Lung microvascular endothelial cell (primary cell): ENCODE measurements at places on chromosomes 4 and X. TPM values are rescaled to one million over a fixed set of nuclear protein-coding genes. Genes with fewer than 3 reads are reported as not detected.

- DNase-seq = no peak
Observed at GRCh38 chrX:70554523-70554922, 109.9 kb downstream of the DLG3 start.

DNA sequence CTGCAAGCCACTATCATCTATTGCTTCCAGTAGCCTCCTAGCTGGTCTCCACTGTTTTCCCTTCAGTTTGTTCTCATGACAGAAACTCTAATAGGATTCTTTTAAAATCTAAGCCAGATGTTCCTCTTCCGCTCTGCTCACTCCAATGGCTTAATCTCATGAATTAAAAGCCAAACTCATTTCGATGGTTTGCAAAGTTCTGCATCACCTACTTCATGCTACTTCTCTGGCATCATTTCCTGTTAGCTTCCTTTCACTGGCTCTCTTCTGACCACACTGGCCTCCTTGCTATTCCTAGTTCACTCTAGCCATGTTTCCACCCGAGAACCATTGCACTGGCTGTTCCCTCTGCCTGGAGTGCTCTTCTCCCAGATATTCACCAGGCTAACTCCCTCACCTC lies 102.0 kb upstream of the LSM6 start:
- no peak for DNase-seq

- no peak for DNase-seq
Observed at GRCh38 chrX:13579661-13580060, 10.3 kb downstream of the EGFL6 start.

PCDH19 gene
- under 0.01 and 0.20 TPM in 2 replicates for total RNA-seq

NEIL3 gene
- total RNA-seq = 1.2 and 2.4 TPM in 2 replicates

EOLA2 gene
- 15.0 and 18.3 TPM in 2 replicates for total RNA-seq

GRCh38 chr4:85084371-85085094 lies 118.0 kb upstream of the WDFY3 start:
- peak; percentile 81 for DNase-seq

- DNase-seq = no peak
Observed at GRCh38 chrX:48924270-48924669, 5.4 kb upstream of the PIM2 start.

MEPE gene
- not detected in 2 replicates for total RNA-seq

DNA sequence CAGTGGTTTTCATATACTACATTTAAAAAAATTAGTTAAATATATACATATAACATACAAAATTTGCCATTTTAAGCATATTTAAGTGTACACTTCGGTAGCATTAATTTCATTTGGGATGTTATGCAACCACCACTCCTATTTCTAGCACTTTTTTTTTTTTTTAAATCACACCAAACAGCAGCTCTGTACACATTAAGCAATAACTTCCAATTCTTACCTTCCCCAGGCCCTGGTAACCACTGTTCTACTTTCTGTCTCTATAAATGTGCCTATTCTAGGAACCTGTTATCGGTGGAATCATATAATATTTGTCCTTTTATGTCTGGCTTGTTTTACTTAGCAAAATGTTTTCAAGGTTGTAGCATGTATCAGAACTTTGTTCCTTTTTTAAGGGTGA lies 39.1 kb downstream of the TMEM164 start:
- DNase-seq = no peak

GRCh38 chr4:109815151-109816081 lies at the start of gene GAR1:
Gene GAR1 (plus strand): TSS chr4:109815762. CDS start chr4:109816165, 403 bp downstream.
- peak; percentile 95 for DNase-seq

- no peak for DNase-seq
Observed at GRCh38 chrX:64184396-64184795, 21.1 kb downstream of the AMER1 start.

SLIT2 gene
- total RNA-seq = 0.40 and 0.44 TPM in 2 replicates

- no peak for DNase-seq
Observed at GRCh38 chr4:142088906-142089305, 452.5 kb downstream of the IL15 start.

DNA sequence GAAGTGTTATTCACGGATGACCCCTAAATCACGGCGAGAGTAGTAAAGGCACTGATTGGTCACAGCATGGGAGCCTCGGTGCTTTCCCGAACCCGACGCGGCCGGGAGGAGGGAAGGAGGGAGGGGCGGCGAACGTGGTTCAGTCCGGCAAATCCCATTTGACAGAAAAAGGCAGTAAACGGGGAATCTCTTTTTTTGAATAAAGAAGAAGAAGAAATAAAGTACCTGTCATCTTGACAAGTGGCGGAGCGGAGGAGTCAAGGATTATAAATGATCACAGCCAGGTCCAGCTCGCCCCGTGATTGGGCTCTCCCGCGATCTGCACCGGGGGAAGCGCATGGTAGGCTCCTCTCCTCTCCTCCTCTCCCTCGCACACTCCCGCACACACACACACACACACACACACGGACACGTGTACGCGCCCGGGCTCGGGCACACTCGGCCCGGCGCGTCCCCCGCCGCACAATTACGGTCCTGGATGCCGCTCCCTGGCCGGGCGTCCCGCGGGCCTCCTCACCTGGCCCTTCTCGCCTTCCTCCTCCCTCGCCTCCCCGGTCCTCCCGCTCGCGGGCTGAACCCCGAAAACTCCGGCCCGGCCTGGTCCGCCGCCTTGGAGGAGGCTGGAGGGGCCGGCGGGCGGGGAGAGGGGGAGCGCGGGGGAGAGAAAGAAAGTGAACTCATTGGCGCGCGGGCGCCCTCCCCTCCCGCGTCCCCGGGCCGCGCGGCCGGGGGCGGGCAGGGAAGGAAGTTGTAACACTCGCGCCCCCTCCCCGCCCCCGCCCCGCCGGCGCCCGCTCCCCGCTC lies 99.2 kb upstream of the TENM3 start:
- DNase-seq = peak; percentile 20

DNA sequence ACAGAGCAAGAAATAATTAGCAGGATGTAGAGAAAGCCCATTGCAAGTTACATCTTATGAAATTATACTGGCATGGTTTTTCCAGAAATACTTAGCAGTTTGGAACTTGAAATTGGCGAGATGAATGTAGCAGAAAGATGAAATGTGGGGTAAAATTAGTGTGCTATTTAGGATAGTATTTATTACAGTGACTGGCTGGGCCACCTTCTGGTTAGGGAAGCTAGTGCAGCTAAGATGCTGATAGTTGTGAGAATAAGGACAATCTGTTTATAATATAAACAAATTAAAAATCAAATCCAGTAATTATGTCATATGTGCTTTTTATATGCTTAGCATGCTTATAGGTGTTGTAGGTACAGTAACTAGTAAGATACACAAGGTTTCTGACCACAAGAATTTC lies 74.8 kb downstream of the IL15 start:
- DNase-seq = peak; percentile 36

GDPD2 gene
- not detected in 2 replicates for total RNA-seq

DDX53 gene
- not detected in 2 replicates for total RNA-seq

DNA sequence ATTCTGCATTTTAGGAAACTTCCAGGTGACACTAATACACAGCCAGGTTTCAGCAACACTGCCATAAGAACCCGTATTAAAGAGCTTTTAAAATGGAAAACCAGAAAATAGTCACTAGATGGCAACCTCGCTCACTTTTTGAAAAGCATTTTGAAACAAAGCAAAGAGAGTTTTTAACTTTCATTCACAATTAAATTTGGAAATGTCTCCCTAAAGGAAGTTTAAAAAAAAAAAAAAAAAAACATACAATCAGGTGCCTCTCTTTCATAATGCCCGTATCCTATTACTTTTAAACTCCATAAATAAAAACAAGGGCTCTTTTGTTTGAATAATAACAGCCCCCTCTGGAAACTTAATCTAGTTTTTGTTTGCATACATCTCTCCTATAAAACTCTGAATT lies 20.3 kb downstream of the MEPE start:
- DNase-seq = peak; percentile 66
